ENCODE measurements at places on chromosomes 5 and 9.

DNA sequence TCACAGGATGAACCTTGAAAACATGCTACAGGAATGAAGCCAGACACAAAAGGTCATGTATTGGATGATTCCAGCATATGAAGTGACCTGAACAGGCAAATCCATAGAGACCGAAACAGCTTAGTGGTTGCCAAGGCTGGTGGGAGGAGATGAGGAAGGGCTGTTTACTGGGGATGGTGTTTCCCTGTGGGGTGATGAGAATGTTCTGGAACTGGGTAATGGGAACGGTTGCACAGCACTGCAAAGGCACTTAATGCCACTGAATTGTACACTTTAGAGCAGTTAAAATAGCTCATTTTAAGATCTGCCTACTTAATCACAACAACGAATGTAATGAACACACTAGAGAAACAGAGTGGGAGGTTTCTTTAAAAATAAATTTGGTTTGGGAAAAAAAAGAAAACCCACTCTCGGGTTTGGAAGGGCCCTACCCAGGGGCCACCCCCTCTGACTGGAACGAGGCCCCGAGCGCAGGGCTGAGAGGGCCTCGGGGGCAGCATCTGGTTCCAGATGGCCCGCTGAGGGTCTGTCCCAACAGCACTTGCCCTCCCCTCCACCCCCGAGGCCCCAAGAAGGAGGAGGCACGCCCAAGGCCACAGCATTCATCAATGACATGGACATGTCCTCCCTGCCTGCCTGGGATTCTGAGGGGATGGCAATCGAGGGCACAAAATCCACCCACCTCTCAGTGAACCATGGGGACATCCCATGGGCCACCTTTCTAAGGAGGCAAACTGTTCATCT, 31.7 kb downstream of the SARDH start:
- no peak for DNase-seq

- no peak for DNase-seq
Measured at GRCh38 chr5:133034064-133034463, 7.7 kb upstream of the ZCCHC10 start.

DNA sequence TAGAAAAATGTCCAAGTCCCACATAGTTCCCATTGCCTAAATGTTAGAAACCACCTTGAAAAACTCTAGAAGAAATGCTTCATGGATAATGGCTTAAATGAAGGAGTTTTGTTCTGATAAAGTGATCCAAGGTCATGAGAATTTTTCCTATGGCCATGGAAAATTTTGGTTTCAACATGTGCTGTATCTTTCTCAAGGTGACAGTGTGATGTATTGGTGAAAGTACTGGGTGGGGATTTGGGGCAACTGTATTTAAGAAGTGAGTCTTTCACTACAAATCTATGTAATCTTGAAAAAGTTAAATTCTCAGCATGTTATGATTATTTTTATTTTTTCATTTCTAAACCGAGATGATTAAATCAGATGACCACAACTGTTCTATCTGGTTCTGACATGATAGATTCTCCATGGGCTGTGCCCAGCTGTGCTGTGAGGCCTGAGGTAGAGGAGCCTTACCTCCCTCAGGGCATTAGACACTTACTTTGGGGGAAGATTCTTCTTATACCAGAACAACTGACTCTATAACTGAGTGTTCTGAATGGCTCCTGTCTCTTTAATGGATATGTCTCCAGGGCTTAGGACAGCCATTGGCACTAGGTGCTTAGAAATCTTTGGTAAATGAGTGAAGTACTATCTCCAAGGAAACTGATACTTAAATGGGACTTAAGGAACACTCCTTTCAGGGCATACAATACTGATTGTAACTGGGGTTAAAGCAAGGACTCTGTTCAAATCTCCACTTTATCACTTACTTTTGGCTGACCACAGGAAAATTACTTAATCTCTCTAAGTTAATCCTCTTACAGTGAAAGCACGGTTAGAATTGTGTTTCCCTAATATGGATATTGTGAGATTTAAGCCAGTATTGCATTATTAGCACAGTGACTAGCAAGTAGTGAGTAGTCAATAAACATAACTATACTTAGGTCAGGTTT, 397.4 kb upstream of the MEF2C start:
- no peak for DNase-seq

DNA sequence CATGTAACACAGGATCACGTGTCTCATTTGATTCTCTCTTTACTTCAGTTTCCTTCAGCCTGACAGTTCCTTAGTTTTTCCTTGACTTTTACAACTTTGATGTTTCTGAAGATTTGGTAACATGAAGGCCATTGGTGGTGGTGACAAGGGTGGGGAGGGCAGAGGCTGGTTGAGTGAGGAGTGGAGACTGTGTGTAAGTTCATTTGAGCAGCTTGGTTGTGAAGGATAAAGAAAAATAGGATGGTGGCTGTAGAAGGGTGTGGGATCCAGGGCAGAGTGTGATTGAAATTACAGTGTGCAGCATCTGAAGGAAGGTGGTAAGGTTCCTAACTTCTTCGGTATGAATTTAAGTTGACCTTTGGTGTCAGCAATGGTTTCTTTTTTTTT, 20.4 kb downstream of the SUB1 start:
- no peak for DNase-seq

DNA sequence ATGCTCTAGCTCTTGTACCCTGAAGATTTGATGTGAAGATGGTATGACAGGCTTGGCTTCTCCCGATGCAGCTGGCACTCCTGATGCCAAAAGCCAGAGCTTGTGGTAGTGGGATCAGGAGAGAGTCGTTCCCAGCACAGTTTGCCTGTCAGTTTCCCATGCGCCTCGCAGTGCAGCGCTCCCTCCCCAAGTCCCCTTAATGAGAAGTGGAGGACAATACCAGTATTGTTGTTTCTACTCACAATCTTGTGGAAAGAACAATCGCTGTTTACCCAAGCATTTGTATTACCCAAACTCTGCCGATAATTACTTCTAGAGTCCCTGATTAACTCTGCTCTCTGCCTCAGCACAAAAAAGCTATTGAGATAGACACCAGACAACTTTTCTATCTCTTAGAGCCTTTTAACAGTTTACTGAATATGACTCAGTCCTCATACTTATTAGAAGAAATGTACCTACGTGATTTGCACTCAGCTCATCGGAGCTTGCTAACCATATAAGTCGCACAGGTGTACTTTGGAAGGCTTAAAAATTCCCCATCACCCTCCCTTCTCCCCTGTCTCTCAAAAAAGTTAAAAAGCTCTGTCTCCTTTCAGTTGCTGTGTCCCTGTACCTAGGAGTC, 283.2 kb upstream of the TMEM161B start:
- DNase-seq = no peak

GRCh38 chr5:98217138-98217537, 556.3 kb upstream of the RGMB start:
- no peak for DNase-seq

GRCh38 chr5:13553896-13554295, 390.6 kb downstream of the DNAH5 start:
- DNase-seq = no peak

GRCh38 chr5:69032009-69032408, 61.8 kb upstream of the SLC30A5 start:
- no peak for DNase-seq

- no peak for DNase-seq
Measured at GRCh38 chr5:77843570-77844372, 67.6 kb upstream of the TBCA start.

DNA sequence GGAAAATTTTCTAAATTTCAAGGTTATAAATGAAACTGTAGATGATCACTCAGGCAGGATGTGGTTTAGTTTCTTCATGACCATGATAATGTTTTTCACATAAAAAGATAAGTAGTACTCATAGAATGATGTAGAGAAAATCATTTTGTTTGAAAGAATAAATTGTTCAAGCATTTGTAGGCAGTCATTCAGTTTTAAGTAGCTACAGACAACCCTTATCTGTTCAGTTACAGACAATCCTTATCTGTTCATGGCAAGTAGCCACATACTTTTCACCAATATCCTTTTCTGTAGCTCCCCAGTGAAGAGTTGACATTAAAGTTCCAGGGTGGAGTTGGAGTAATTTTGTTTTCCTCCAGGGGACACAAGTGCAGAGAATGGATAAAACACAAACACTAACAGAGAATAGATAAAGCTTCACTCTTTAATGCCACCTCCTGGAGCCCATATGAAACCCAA, 278.1 kb upstream of the TNC start:
- no peak for DNase-seq
